ENCODE measurements at places on chromosomes 5 and 9.

DNA sequence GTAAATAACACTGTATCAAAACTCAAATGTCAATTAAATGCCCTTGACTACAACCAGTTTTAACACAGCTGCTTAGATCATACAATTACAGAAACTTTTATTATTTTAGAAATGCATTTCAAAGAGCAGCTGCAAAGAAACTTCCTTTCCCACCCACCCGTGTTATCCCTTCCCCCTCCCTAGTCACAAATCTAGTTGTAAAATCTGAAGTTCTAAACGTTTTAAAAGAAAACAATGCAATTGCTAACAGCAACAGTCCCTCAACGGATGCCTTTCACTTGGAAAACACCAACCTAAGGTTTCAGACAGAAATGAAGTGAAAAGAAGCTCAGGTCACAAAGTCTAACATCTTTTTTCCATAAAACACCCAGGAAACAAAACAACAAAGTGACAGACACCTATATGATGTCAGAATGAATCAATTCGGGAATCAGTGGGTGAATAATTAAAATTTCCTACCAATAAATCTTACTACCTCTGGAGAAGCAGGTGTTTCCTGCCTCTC lies 100.3 kb downstream of the FBXW11 start:
- DNase-seq, result no peak

DNA sequence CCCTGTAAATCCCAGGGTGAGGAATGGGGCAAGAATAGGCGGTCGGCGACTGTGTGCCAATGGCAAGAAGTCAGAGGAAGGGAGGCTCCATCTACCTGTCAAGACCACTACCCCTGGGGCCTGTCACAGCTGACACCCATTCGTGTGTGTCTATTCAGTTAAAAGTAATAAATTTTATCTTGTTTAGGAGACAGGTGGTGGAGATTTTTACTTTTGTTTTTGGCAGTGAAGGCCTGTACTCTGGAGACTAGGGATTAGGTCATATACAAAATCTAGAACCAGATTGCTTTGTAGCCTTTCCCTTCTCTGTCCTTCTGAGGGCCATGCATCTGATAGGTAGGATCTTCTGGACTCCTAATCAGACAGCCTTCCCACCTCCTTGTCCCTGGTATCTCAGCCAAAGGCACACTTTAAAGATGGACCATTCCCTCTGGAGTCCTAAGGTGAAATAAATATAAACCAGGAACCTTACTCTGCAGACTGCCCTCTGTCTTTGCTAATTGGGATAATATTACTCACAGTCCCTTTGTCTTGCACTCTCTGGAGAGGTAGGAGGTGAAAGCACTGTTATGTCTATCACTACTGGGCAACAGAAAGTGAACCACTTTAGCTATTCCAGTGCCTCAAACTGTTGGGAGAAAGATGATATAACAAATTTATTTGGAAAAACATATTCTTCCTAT lies 213.2 kb upstream of the ACTBL2 start:
- no peak for DNase-seq

- no peak for DNase-seq
Observed at GRCh38 chr5:178359738-178360137, 127.1 kb upstream of the PHYKPL start.

GRCh38 chr5:55306641-55307382 lies 682 bp downstream of the DHX29 start:
- DNase-seq, result peak; percentile 21

GRCh38 chr5:175800656-175801081 lies 70.7 kb upstream of the CPLX2 start:
- DNase-seq, result no peak

DNA sequence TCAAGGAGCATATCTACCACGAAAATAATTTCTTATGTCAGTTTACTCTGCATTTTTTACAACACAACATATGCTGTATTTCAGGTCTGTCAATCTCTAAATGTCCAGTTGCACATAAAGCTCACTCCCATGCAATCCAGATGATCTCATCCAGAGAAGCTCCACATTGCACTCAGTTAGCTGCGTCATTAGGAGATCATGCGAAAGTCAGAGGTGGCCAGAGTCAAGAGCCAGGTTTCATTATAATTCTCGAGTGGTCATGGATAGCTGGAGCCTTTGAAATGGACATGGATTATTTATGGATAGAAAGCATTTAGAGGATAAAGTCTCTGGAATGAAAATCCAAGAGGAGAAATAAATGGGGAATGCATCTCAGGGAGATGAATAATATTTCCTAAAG lies 232.3 kb downstream of the GAS1 start:
- DNase-seq, result peak; percentile 38

DNA sequence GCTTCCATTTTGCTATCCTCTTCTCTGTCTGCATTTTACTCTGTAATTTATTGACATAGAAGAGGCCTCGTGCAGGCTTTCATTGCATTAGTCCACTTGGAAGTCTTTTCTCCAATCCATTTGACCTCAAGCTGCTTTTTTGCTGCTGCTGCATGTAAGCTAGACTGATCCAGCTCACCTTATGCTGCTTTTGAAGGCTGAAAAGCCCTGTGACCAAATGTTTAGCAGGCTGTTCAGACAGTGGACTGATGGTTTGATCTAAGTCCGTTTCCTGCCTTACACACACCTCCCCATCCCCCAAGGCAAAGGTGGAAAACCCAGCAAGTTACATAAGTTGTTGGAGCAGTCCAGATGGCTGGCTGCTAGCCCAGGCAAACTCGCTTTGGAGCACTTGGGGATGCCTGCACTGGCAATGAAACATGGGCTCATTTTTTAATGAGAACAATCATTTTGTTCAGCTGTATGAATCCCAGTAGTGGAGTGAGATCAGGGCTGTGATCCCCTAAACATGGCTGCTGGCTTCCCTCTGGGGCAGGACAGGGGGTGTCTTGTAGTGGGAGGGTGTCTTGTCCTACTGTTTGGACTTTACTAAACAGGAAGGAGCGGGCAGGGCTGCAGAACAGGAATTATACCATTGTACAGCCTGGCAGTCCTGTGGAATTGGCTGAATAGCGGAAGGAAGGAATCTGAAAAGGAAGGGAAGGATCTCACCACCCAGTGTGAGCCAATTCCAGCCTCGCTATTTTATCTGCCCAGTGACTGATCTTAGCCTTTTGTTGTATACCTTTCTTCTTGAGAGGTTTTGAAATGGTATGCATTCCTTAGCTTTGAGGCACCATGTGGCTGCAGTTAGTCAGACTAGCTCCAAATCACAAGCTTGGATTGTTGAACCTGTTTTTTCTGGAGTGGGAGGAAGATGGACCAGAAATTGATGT lies 212.0 kb downstream of the ARHGAP26 start:
- peak; percentile 90 for DNase-seq

- no peak for DNase-seq
Observed at GRCh38 chr9:88527618-88528017, 7.4 kb upstream of the NXNL2 start.

- DNase-seq, result no peak
Observed at GRCh38 chr5:144275329-144275728, 104.7 kb downstream of the KCTD16 start.

- peak; percentile 19 for DNase-seq
Observed at GRCh38 chr5:51621156-51621555, 237.9 kb downstream of the ISL1 start.

GRCh38 chr5:141051521-141051866 lies 320 bp downstream of the PCDHB1 start:
- no peak for DNase-seq

- peak; percentile 74 for DNase-seq
Observed at GRCh38 chr9:94867281-94867841, 140.9 kb downstream of the AOPEP start.

DNA sequence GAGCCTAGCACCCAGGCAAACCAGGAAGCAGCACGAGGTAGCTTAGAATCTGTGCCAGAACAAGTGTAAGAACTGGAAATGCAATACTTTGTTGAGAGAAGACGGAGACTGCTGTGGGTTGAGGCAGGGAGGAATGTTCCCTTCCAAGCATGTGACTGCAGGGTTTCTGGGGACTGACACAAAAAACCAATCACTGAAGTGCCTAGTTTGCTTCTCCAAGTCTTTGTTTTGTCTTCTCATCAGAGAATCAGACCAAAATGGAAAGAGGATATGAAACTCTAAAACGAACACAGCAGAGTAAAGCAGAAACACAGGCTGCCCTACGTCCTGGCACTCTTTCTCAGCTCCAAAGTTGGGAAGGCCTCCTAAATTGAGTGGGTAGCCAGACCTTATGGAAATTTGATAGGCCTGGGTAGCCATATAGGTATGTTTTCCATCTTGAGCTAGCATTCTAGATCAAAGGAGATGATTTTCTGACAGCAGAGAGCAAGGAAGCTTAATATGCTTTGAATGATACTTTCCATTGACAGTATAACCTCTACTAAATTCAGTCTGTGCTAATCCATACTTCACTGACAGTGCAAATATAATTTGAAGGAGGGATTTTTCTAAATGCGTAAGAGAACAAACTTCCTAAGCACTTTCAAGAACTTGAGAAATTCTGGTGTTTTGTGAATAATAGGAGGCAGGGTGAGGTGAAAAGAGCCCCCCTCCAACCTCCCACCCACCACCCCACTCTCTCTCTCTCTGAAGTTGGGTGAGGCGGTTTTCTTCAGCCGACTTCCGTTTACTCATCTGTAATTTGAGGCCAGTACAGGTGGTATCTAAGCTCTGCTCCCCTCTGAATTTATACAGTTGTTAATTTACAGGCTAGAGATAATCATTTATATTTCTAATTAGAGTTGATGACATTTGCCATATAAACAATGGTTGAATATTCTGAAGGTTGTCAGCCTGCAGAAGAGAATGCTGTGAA lies 5.5 kb downstream of the ADRB2 start:
- peak; percentile 13 for DNase-seq

DNA sequence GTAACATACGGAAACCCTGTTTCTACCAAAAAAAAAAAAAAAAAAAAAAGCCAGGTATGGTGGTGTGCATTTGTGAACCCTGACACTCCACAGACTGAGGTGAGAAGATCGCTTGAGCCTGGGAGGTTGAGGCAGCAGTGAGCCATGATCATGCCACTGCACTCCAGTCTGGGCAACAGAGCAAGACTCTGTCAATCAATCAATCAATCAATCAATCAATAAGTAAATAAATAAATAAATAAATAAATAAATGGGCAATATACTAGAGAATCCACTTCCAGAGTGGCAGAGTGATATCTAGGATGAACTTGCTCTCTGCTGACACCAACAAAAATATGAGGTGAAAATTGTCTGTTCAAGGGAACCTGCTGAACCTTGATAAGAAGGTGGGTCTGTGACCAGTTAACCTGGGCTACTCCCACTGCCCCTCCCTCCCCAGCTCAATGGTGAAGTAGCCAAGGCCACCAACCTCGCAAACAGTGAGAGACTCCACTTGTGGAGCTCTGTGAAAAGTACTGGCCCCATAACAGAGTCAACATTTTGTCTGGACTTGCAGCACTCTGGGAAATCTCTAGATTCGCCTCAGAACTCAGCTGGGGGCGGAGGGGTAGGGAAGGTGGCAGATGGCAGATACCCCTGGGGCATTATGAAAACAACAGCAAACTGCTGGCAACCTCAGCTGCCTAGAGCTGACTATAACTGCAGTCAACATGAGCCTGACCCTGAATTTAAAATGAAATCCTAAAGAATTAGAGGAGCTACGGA lies 163.7 kb downstream of the ROR2 start:
- DNase-seq, result no peak

- DNase-seq, result peak; percentile 13
Observed at GRCh38 chr9:114484854-114485443, 20.3 kb downstream of the WHRN start.

GRCh38 chr9:88193766-88194165 lies 55.5 kb upstream of the SPATA31C2 start:
- DNase-seq, result no peak

DNA sequence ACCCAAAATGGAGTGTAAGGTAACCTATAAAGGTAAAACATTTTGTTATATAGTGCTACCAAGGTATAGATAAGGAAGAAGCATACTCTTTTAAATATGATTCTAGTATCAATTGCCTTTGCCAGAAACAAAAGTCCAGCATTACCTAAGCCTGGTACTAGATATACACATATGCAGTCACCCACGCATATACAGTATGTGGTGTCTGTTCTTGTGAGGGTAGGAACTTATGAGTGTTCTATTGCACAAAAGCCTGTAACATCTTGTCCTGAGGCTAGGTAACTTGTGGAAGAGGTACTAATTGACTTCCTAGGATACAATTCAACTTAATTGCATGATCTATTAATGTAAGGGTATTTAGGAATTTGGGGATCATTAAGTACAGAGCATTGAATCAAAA lies 31.3 kb upstream of the IFNE start:
- no peak for DNase-seq

DNA sequence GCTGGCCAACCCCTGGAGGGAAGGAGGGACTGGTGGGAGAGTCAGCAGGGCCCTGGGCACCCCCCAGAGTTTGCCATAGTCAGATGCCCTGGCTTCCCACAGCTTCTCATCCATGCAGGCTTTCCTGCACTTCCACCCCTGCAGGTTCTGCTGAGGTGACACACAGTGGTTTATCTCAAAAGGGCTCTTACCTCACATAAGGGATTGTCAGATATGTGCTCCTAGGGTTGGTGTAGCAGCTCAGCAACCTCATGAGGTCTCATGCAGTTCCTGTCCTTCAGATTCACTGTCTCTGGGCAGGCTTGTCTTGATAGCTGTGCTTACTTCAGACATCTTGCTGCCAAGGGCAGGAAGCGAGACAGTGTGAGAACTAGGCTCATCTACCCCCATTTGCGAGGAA lies 143.4 kb downstream of the KDM4C start:
- no peak for DNase-seq

- no peak for DNase-seq
Observed at GRCh38 chr5:180631549-180632383, 17.6 kb downstream of the FLT4 start.

GRCh38 chr9:17578911-17579793 lies at the start of gene SH3GL2:
Gene SH3GL2, plus strand, starts transcription at chr9:17579066.
- no peak for DNase-seq

- no peak for DNase-seq
Observed at GRCh38 chr9:14153310-14153720, 160.6 kb downstream of the NFIB start.

GRCh38 chr5:154575546-154576428 lies 97.8 kb upstream of the HAND1 start:
- DNase-seq, result no peak

DNA sequence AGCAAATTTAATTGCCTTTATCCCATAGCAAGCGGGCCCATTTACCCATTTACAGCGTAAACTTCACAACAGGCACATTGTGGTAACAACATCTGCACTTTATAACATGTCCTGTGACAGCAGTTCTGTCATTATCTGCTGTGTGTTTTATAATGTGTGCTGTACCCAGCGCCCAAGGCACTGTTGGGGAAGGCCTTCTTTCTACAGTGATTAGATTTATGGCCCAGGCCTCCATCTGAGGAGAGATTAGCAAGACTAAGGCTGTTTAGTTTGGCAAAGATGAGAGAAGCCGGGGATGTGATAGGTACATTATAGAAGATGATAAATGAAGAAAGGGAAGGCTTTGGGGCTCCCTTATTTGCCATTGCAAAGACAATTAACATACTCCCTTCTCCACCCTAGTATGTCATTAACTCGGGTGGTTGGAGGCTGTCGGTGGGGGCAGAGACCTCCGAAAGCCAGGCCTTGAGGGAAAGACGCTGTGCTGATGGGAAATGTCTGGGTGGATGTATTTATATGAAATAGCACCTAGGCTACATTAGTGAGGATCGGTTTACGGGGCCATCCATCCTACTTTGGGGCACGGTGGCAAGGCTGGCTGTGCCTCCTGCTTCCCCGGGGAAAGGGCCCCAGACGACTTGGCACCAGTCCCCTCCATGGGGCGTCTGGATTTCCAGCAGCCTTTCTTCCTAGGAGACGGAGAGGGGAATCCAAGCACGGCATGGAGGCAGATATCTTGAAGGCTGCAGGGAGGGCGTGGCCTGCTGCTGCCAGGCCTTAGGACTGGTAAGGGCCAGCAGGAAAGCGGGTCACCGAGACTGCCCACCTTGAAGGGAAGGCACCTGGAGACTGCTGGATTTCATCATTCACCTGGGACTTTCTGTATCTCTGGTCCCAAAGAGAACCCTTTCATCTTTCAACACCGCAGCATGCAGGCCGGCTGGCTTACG lies 64.3 kb upstream of the PTCH1 start:
- DNase-seq, result no peak
